Nephron progenitor cell (in vitro differentiated cells): ENCODE measurements at places on chromosomes 16 and 17.
A peak's percentile ranks its signal among the peaks of the same experiment; 100 is the strongest.

DNA sequence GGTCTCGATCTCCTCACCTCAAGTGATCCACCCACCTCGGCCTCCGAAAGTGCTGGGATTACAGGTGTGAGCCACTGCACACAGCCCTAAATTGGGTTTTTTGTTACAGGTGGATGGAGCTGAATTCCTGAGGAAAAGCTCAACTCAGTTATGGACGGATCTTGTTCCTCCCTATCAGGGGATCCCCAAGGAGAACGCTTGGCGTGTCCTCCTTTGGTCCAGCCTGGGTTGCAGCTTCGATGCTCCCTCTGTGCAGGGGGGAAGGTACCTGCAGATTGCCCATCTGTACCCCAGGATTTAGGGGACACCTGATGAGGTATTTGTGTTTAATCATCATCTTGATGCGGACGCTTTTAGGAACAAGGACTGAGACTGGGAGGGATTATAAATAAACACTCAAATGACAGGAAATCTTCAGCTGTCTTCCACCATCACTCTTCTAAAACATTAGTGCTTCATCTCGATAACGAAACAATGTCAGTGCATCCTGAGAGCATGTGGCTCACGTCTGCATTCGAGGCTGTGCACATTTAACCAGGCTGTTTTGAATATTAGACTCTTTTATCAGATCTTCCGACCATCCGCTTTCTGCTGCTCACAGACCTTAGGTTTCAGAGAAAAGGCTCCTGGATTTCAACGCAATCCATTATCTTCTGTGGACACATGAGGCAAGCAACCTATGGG is 18.2 kb upstream of the MEIOB start:
- no peak for DNase-seq

DNA sequence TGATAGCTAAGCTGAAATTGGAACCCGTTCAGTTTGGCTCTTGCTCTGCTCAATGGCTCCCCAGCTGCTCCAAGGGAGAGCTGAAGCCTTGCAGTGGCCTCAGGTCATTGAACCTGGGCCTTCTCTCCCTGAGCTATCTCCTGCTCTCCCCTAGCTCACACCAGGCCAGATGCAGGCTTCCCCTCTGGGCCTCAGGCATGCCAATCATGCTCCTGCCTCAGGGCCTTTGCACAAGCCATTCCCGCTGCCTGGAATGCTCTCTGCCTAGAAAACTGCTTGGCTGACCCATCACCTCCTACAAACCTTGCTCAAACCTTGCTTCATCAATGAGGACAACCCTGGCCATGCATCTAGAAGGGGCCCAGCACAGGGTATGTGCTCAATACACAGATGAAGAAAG is 16.7 kb upstream of the KRTAP17-1 start:
- DNase-seq, result no peak

GRCh38 chr16:68711421-68712139 is 25.5 kb upstream of the CDH1 start:
- no peak for DNase-seq

DNA sequence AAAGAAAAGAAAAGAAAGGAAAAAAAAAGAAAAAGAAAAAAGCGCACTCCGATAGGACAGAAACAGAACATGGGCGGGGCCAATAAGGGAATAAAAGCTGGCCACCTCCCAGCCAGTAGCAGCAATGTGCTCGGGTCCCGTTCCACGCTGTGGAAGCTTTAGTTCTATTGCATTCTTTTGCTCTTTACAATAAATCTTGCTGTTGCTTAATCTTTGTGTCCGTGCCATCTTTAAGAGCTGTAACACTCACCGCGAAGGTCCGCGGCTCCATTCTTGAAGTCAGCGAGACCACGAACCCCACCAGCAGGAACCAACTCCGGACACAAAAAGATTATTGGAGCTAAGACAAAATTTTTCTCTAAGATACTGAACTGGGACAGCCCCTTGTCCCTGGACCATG is 3.1 kb upstream of the ARL5C start:
- no peak for DNase-seq

- DNase-seq, result no peak
These were observed 70.3 kb upstream of the C17orf78 start for GRCh38 chr17:37305406-37305905.

DNA sequence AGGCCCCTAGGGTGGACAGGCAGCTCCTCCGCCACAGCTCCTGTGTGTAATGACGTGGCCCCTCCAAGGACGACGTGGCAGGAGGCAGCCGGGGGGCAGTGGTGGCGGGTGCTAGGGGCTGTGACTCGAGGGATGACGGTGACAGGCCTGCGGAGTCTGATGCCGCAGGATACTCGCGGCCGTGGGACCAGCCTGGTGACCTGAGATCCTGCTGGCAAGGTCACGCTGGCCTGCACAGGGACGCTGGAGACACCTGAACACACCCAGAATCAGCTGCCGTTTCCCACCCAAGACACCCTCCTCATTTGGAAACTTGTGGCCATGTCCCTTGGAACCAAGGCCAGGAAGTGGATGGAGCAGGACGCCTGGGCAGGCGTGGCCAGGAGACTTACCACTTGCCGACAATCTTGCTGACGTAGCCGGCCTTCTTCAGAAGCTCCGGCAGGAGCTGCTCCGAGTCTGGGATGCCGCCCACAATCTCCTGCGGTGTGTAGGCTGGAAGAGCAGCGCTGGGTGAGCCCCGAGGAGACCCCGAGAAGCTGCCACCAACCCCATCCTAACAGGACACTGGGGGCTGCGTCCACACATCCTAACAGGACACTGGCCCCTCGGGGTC is 16.0 kb downstream of the GALNS start:
- DNase-seq, result no peak

- DNase-seq, result no peak
These were observed 18.0 kb upstream of the KCNJ18 start for GRCh38 chr17:21674242-21674731.

DNA sequence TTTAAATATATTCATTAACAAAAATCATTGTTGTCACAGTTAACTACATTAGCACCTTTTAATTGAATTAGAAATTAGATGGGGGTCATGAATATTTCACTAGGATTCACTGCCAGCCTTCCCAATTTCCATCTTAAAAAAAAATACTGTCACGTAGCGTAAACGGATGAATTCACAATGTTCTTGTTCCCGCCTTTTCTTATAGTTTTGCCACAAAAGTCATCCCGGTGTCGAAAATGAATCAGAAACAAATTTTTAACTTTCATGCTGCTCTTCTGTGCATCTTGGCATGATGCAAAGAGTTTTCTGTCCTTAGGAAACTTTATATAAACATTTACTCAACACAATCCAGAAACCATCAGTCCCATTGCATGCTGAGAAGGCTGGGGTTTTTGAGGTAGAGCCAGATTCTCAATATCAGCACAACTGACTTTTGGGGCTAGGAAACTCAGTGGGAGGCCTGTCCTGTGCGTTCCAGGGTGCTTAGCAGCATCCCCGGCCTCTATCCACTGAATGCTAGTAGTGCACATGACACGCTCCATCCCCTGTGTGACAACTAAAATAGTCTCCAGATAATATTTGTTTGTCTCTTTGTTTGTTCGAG is 252.9 kb upstream of the XYLT1 start:
- no peak for DNase-seq

DNA sequence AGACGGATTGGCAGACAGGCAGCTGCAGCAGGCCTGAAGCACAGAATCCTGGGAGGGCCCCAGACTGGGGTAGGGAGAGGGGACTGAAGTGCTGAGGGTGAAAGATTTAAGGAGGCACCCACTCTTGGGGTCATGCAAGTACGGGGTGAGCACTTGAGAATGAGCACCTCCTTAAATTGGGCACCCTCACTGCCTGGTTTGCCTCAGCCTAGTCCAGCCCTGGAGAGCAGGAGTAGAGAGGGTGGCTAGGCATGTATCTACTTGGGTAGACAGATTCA is 154.1 kb upstream of the CDC42EP4 start:
- no peak for DNase-seq

DNA sequence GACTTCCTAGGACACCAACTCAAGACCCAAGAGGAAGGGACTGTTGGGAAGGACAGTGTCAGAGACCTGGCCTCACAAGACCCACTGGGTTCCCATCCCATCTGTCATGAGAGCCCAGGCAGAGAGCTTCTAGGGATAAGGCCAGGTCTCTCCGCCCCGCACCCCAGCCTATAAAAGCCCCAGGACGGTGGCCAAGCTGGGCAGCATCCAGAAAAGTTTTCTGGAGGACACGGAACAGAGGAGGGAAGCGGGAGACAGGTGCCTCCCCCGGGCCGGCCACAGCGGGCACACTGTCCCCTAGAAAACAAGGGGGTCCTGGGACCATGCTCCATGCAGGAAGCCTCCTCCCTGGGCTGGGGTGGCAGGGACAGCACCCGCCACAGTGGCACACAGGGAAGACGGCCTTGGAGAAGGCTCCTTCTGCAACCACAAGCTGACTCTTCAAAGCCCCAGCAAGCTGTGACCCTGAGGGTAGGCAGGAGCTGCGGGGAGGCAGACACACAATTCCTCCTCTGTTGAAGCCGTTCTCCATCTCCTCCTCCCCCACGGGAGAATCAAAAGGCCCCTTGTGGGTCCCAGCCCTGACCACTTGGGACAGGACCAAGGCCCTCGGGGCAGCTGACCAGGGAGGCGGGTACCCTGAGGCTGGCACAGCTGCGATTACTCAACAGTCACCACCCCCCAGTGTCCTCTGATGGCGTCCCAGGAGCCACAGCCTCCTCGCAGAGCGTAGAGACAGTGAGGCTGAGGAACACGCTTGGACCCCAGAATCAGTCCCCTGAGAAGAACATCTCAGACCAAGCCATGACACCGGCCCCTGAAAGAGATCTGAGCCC is 26.1 kb downstream of the TRPV3 start:
- no peak for DNase-seq

- DNase-seq, result peak; percentile 74
These were observed 25.3 kb downstream of the CDK5RAP3 start for GRCh38 chr17:47996201-47996600.

- no peak for DNase-seq
These were observed 4.8 kb upstream of the KRT36 start for GRCh38 chr17:41494524-41494923.

DNA sequence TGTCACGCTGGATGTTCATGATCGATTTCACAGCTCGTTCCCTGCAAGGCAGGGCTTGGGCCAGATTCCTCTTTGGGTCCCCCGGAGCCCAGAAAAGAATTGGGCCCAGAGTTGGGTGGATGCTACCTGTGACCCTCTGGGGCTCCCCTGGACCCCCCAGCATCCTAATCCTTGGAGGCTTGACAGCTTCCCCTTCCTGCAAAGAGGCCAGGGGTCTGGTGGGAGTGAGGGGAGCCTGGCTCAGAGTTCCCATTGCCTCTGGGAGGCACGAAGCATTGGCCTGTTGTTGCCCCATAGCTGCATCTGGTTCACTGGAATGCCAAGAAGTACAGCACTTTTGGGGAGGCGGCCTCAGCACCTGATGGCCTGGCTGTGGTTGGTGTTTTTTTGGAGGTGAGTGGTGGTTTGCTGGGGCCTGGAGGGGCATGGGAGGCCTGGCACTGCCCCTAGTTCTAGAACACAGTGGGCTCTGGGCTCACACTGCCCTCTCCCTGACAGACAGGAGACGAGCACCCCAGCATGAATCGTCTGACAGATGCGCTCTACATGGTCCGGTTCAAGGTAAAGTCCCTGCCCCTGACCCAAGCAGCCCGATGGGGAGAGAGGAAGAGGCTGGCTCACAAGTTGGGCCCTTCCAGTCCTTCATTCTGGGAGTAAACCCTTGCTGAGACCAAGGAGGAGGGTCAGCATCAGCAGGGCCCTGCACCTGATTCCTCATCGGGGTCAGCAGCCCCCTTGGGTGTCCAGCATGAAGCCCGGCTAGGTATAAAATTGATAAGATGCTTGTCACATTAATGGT is 7.2 kb downstream of the CA7 start:
- DNase-seq, result no peak

- no peak for DNase-seq
These were observed 88.7 kb downstream of the HS3ST3A1 start for GRCh38 chr17:13513039-13513405.
